ENCODE measurements at places on chromosomes 6 and 20.

DNA sequence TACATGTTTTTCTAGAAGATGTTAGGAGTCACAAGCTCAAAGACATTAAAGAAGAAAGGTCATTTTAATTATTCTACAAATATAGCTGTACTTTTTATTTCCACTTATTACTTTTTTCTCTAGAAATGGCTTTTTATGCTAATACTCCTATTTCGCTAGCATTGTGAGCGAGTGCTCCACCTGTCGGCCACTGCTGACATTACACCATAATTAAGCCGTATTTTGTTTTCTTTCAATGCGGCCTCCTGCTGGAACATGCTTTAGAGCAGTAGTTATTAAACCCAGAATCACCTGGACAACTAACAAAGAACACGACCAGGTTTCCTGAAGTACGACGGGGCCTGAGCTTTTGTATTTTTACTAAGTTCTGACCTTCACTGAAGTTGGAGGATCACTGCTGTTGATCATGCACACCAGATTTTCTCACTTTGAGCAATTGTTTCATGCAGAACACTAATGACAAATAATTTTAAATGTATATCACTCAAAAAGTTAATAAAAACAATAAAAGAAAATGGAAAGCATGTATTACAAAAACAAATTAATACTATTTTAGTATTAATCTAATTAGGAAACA lies 74.1 kb upstream of the PAK5 start:
- peak; percentile 33 for DNase-seq

GRCh38 chr6:28205879-28206278 lies 19.2 kb upstream of the ZSCAN9 start:
- DNase-seq = no peak

- DNase-seq = no peak
These were observed 12.1 kb downstream of the COL21A1 start for GRCh38 chr6:56235245-56235644.

DNA sequence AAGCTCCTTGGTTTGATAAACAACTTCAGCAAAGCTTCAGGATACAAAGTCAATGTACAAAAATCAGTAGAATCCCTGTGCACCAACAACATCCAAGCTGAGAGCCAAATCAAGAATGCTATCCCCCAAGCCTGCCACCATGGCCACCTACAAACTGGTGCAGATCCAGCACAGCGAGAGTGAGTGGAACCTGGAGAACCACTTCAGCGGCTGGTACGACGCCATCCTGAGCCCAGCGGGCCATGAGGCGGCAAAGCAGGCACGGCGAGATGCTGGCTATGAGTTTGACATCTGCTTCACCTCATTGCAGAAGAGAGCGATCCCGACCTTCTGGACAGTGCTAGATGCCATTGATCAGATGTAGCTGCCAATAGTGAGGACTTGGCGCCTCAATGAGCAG lies 170.3 kb downstream of the KHDC1L start:
- no peak for DNase-seq

DNA sequence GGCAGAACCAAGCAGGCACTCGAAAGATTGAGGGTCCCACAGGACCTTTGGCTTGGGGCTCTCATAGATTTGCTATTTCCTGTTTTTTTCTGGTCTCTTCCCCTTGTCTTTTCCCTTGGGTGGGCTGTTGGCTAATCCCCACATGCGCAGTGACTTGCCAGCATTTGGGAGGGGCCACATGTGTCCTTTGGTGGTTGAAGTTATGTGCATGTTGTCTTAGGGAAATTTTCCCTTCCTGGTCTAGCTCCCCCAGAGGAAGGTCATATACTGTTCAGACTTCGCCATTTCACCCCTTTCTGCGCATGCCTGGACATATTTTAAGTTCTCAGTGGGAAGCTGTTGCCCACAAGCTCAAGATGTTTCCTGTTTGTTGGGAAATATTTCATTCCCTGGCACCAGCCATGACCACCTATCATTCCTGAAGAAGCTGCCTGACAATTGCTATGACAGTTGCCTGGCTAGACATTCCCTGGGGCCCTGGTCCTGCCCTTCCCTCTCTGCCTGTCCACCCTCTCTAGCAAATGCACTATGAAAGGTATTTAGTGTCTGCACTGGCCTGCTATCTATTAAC lies 156.2 kb upstream of the THBS2 start:
- DNase-seq = no peak

DNA sequence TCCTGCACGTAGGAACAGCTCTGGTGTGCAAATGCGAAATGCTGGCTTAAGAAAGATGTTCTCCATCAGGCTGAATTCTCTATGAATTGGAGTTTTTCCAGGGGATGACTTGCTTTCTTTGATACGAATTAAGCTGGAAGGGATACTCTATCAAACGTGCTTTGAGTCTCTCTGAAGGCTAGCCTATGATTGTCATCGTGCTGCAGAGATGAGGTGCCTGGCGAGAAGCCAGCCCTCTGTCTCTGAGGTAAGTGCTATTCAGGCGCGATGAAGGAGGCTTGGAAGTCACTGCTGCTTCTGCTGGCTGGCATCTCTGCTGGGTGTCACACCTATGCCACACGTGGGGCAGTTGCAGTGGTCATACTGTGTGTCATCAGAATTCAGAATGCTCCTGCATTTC lies 223.7 kb downstream of the TAF4 start:
- no peak for DNase-seq

DNA sequence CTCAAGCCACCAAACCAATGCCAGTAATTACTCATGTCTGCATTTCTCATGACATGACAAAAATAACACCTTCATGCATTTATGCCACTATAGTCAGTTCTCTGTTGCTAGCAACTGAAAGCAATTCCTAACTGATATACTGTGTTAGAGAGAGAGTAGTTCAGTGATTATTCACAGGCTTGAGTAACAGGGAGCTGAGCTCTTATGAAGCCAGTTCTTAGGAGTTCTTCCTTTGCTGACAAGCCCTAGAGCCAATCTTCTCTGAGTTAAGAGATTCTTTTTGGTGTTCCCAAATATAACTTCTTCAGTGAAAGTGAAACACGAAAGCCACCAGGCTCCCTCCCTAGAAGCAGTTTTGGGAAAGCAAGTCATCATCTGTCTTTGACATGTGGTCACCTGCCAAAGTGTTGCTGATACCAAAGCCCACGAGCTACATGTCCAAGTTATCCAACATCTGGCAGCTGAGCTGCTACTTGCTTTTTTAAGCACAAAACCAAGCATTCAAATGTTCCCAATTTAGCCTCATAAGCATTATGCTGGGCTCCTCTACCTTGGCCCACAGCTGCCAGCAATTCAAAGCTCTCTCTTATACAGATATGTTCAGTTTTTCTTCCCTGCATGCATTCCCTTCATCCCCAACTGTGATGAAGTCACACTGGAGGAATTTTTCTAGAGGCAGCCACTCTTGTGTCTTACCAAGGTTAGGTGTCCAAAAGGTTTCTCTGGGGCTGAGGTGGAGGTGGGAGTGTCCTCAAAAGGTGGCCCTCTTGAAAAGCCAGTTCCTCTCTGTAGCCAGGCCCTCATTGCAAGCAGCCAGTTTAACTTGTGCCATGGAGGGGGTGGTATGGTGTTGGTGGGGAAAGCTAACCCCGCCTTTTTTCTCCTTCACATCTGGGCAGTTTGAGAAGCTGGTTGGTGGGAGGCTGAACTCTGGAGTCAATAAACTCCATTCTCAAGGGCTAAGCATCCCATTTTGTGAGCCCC lies 92.7 kb upstream of the ARMC2 start:
- DNase-seq = no peak

- no peak for DNase-seq
These were observed 8.0 kb upstream of the TSHZ2 start for GRCh38 chr20:52964131-52964530.

- DNase-seq = no peak
These were observed 47.6 kb downstream of the ALDH8A1 start for GRCh38 chr6:134902074-134902861.
